ENCODE measurements at places on chromosomes 7 and 10.

- DNase-seq: no peak
Observed at GRCh38 chr7:1706721-1707613, 36.9 kb downstream of the ELFN1 start.

DNA sequence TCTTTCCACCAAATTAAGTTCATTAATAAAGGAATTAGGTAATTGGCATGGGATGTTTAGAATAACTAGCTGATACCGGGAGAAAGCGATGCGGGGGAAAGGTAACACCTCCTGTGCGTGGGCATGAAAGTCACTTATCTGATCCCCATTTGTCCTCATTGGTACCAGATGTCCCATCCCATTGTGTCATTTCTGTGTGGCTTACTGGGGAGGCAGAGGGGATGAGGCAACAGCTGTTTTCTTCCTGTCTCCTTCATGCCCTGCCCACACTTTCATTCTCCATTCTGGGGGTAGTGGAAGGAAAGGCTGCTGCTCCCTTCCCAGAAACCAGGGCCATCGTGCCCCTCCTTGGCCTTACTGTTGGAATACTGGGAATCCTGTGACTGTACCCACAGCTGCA, 27.1 kb downstream of the EEPD1 start:
- no peak for DNase-seq

DNA sequence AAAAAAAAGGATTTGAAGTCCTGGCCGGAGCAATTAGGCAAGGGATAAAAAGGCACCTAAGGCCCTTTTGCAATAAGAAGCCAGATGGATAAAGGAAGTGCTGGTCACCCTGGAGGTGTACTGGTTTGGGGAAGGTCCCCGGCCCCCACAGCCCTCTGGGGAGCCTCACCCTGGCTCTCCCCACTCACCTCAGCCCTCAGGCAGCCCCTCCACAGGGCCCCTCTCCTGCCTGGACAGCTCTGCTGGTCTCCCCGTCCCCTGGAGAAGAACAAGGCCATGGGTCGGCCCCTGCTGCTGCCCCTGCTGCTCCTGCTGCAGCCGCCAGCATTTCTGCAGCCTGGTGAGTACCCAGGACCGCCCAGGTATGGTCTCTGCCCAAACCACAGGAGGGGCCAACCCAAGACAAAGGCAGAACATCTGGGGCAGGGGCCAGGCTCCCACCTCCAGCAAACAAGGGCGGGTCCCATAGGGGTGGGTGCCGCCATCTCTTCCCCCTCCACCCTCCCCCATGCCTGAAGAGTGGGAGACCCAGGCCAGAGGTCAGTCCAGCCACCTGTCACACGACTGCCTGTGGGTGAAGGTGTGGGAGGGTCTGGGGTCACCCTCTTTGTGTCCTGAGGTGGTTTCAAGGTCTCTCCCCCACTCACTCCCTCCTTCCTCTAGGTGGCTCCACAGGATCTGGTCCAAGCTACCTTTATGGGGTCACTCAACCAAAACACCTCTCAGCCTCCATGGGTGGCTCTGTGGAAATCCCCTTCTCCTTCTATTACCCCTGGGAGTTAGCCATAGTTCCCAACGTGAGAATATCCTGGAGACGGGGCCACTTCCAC, at the start of gene PILRB:
PILRB (plus strand) TSS at position 91 of the 830 bp plus-strand sequence; CDS start at position 277, 186 bp downstream.
- DNase-seq: no peak

DNA sequence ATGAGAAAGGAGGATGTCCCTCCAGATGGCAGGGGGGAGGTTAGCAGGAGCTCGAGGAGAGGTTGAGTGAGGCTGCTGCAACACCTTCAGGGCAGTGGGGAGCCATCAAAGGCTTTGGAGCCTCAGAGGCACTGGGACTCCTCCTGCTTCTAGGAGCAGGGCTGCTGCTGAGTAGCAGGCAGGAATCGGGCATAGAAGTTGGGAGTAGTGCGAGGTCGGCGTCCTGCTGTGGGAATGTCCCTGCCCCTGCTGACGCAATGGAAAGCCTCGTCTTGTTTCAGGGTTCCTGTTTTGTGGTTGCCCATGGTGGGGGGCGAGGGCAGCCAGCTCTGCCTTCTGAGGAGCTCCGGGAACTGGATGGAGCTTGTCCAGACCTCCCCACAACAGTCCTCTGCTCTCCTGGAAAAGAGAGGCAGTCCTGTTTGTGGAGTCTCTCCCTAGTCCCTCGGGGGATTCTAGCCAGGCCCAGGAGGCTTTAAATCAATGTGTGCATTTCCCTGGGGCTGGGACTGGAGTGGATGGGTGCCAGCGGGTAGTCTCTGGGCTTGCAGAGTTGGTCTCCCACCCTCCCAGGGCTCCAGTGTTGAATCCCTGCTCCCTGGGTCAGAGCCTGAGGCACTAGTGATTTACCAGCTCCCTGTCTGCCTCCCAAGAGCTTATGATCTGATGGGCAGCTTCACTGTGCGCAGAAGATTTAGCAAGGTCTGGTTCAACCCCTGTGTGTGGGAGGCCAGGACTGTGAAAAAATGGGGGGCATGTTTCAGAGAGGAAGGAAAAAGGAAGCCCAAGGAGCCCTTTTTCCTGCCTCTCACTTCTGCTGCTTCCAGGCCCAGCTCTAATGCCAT, 98.7 kb upstream of the PPIF start:
- no peak for DNase-seq

GRCh38 chr7:130426564-130426963, 14.3 kb downstream of the CEP41 start:
- DNase-seq: peak; percentile 81

GRCh38 chr7:107876916-107877315, 14.1 kb upstream of the DLD start:
- no peak for DNase-seq

DNA sequence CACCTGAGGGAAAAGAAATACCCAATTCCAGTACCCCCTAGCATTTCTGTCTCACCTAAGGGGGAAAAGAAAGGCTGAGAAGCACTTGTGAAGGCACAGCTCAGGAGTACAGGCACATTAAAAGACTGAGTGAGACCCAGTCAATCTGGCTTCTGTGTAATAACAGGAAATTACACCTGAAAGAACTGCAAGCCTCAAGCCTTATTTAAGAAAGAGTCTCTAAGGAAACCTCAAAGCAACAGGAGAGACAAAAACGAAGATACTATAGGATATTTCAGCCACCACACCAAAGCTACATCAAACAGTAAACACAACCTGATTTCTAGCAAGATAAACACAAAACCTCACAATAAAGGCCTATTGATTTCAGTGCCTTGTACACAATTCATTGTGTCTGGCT, 69.6 kb upstream of the CDK1 start:
- DNase-seq: no peak

DNA sequence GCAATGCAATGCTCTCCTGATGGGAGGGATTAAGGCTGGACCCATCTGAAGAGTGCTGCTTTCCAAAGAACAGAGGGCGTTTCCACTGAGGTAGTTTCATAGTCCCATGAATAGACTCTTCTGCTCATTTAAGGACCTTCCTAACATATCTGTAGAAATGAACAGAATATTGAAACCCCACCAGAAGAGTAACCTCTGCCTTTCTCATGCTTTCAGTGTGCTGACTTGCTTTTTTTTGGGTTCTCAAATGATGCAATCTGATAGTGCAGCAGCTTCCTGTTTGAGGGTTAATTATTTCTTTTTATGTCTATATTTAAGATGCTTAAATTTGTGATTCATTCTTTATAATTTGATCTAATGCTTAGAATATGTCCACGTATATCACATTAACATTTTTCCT, 82.2 kb downstream of the GATA3 start:
- DNase-seq: no peak

Data from NCI-H2029 treated with DMSO at 0.1 percent for 48 hours (cell line).